ENCODE measurements at places on chromosomes 4 and X.

GRCh38 chrX:71067089-71067488 lies 1.0 kb downstream of the SNX12 start:
- no peak for DNase-seq

- no peak for DNase-seq
Measured at GRCh38 chrX:10800796-10801195, 180.4 kb upstream of the MID1 start.

DNA sequence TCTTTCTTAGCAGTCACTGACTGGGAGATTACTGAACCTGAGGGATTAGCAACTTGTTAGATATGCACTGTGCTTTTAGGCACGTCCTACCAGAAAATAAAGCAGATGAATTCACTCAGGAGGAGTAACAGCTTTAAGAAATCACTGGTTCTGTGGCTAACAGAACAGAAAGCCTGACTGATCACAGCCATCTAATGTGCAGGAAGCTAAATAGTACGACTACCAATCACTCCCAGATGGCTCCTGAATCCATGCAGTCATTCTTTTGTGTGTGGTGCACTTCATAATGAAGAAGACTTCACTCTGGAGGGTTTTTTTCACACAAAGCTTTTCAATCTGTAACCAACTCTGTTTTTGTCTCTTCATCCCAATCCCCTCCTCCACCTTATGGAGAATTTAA lies 305.3 kb upstream of the INTU start:
- no peak for DNase-seq

GRCh38 chr4:183765251-183765911 lies 106.3 kb downstream of the TRAPPC11 start:
- peak; percentile 90 for DNase-seq

DNA sequence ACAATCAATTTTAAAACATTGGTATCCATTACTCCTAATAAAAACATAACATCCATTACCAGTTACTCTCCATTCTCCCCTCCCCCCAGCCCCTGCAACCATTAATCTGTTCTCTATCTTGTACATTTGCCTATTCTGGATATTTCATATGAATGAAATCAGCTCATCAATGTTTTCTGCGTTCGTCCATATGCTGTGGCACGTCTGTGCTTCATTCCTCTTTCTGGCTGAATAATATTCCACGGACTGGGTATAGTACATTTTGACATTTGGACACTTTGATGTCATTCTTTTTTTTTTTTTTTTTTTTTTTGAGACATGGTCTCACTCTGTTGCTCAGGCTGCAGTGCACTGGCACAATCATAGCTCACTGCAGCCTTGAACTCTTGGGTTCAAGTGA lies 5.2 kb downstream of the DNASE1L1 start:
- no peak for DNase-seq

- no peak for DNase-seq
Measured at GRCh38 chr4:16642897-16643296, 255.5 kb downstream of the LDB2 start.

- no peak for DNase-seq
Measured at GRCh38 chr4:14878681-14879080, 123.6 kb upstream of the CPEB2 start.

DNA sequence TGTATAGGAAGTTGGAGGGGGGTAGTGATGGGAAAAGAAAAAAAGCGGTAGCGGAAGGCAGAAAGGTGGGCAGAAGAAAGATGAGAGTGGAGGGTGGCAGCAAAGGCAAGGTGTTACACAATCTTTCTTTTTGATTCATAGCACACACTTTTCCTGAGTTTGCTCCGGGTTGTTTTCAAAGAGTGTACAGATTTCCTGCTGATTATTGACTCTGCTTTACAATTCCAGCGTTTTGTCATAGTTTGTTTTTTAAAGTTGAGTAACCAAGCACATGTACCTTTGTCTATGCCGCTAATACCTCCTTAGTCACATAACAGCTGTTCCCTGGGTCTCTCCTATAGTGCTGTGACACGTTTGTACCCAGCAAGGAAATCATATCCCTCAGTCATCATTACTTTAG lies 50.3 kb downstream of the AGA start:
- DNase-seq: no peak

- no peak for DNase-seq
Measured at GRCh38 chr4:15725608-15726007, 22.7 kb downstream of the BST1 start.

GRCh38 chr4:108702960-108703359 lies 52.6 kb downstream of the OSTC start:
- DNase-seq: no peak

DNA sequence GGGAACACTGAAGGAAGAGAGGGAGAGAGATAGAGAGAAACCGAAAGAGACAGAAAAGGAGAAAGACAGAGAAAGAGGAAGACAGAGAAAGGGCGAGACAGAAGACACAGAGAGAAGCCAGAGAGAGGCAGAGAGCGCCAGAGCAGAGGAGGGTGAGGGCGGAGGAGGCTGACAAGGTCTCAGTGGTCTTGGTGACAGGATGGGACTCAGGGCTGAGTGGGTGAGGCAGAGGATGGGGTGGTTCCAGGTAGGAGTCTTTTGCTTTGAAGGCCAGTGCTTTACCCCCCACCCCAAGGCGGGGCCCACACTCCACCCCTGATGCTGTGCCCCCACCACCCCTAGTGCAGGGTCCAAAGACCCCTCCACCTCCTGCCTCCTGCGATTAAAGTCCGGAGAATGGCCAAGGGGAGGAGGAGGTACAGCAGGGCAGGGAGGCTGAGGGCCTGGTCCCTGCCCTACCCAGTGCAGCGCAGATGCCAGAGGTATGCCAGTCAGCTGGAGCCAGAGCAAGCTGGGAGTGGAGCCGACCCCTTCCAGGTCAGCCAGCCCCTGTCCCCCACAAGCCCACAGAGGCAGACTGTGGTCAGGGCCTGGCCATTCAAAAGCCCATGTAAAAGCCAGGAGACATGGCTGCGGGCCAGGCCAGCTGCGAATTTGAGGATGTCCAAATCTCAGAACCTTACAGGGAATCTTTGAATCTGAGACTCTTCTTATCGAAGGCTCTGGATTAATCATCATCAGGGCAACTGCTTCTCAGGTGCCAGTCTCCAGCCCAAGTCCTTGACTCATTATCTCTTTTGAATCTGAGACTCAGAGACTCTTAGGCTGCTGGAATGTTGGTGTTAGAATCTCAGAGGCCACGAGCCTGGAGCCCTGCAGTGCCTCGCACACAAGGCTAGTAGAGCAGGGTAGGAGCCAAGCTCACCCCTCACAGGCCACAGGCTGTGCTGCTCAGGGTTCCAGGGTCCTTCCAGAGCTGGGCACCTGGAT lies 758 bp downstream of the IQSEC2 start:
- no peak for DNase-seq

- DNase-seq: peak; percentile 27
Measured at GRCh38 chr4:48831532-48832030, 693 bp downstream of the OCIAD1 start.

DNA sequence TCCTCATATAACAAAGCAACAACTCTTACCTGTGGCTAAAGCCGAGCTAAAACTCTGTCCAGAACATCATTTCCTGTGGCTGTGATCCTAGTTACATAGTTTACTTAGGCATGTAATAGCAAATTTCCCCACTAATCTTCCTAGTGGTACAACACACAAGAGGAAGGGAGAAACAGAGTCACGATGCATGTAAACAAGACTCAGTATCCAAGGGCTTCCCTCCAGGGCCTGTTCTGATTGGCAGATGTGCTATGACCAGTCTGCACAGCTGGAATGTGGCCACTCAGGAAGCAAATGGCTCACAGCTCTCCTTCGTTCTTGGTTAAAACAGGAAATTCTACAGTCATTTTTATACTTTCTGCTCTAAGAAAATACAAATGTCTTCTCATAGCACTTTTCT lies 49.2 kb upstream of the PRSS48 start:
- DNase-seq: no peak

DNA sequence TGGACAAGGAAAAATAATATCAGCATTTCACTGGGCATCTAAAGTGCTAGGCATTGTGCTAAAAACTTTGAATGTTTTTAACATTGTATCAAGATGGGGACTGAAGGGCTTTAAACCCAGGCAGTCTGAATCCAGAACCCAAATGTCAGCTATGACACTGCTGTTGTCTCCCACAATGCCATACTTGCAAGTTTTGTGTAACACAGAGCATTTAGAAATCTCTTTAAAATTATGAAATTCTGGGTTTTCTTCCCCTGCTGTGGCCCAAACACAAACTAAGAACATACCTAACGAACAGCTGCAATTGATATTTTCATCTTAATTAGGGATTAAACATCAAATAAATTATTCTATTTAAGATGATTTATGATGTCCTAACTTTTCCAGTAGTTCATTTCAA lies 66.8 kb upstream of the LSM6 start:
- peak; percentile 74 for DNase-seq

DNA sequence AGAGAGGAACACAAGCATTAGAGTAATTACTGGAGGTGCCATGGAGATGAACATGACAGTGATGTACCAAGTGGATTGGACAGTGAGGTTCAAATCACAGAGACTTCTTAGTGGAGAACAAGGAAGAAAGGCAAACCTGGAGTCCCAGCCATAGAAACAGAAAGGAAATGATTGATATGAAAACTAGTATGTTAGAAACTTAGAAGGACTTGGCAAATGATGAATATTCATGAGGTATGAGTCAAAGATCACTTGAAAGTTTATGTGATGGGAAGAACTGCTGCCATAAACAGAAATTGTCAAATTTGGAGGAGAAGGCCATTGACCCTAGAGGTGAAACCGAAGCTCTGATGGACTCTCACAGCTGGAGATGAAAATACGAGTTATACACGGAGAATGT lies 88.2 kb downstream of the PHOX2B start:
- DNase-seq: no peak

DNA sequence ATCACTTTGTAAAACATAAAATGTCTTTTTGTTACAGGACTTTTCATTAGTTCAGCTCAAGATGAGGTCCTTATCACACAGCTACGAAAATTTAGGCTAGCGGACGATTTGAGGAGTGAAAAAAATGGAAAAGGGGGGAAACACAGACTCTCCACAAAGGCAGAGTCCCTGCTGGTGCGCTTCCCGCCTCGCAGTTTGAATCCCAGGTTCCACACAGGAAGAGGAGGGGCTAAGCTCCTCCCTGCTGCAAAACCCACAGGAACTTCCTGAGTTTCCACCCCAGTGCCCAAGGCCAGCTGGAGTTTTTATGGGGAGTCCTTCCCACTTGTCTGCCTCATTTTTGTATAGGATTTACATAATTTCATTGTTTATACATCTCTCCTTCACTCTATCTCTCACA lies 11.2 kb downstream of the ADAM29 start:
- DNase-seq: no peak

- peak; percentile 13 for DNase-seq
Measured at GRCh38 chrX:103919270-103919637, 43.2 kb upstream of the TMSB15B start.

GRCh38 chr4:55906989-55907388 lies 41.8 kb upstream of the CEP135 start:
- DNase-seq: no peak

GRCh38 chr4:113565702-113566012 lies 195.9 kb downstream of the CAMK2D start:
- DNase-seq: no peak

- DNase-seq: no peak
Measured at GRCh38 chrX:152537373-152537772, 86.3 kb upstream of the GABRA3 start.

- DNase-seq: no peak
Measured at GRCh38 chrX:71632923-71633657, 14.8 kb upstream of the CXCR3 start.

- no peak for DNase-seq
Measured at GRCh38 chr4:16438986-16439385, 212.7 kb upstream of the TAPT1 start.

DNA sequence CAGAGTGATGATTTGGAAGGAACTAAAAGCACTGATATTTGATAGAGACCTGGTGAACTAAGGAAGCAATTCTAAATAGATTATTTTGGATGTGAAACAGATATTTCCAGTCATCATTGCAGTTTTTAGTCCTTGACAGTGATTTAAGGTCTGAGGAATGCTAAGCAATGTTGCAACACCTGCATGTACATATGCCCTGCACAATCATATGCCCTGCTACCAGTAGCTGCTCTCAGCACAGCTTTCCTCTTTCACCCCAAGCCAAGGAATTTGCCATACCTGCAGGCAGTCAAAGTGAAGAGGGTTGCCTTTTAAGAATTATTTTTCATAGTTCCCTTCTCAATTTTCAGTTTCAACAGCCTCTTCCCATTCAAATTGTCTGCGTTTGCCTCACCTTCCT lies 8.7 kb upstream of the FAM47A start:
- DNase-seq: no peak

GRCh38 chrX:55213381-55213780 lies 6.8 kb upstream of the PAGE5 start:
- DNase-seq: no peak

GRCh38 chr4:17018013-17018412 lies 119.6 kb upstream of the LDB2 start:
- DNase-seq: no peak

DNA sequence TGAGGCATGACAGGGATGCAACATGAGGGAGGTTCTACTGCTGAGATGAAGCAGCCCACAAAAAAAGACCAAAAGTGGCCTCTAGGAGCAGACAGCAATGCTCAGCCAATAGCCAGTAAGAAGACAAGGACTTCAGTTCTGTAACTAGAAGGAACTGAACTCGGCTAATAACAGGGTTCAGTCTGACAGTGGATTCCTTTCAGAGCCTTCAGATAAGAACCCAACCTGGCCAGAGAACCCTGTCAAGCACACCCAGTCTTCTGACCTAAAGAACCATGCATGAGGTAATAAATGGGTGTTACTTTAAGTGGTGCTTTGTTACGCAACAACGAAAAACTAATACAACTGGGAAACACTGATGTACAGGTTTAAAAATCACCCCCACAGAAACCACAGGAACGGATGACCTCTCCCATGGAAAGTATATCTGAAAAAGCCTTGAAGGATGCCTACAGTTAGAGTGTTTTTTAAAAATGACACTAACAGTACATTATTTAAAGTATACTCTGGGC lies 94.6 kb downstream of the PAPSS1 start:
- DNase-seq: no peak

DNA sequence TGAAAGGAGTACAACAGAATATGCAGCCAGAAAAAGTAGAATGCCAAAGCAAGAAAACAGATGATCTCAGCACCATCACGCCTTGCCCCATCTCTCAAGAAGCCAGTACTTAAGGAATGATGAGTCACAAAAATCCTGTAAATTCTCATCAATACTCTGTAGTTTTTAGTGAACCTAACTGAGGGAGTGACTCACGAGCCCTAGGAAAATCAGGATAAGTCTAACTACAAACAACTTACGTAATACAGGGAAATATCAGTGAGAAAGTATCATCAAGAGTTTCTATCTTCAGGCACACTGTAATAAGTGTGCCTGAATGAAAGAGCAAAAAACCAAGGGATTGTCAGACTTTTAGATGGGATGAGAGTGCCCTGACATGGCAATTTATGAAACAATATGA lies 644.4 kb downstream of the STPG2 start:
- no peak for DNase-seq

DNA sequence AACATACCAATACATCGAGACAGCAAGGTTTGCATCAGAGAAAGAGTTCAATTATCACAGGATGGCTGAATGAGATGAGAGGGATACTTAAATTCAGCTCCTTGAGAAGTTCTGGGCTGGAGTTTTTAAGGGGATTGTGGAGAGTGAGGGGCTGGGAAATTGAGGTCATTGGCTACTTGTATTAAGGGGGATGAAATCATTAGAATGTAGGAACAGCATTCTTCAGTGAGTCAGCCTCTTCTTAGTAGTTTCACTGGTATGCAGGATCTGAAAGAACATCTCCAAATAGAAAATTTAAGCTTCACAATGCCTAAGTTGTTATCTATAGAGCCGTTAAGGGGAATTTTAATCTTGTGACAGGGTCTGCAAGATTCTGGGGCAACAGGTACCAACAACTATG lies 211.6 kb upstream of the TAPT1 start:
- no peak for DNase-seq
